ENCODE measurements at places on chromosomes 6 and 20.

DNA sequence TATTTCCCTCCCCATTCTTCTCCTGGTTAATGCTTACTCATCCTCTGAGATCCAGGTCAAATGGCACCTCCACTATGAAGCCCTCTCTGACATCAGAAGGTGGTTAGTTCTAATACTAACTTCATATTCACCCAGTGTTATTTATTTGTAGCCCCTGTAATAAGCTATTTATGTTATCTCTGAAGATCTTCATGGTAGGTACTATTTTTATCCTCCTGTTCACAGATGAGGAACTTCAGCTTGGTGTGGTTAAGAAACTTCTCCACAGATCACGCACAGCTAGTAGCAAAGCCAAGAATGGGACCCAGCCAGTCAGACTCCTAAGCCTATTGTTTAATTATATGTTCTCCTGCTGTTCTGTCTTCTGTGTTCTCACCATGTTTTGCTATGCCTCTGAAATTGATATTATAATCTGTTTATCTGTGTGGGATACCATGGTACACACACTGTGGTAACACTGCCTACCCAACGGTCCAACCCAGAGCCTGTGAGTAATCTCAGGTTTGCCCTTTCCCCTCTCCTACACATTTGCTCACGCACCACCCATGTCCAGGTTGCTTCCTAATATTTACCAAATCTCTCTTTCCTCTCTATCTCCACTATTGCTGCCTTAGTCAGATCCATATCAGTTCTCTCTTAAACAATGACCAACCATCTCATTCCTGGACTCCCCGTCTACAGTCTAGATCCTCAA lies 98.4 kb downstream of the IPCEF1 start:
- no peak for DNase-seq

DNA sequence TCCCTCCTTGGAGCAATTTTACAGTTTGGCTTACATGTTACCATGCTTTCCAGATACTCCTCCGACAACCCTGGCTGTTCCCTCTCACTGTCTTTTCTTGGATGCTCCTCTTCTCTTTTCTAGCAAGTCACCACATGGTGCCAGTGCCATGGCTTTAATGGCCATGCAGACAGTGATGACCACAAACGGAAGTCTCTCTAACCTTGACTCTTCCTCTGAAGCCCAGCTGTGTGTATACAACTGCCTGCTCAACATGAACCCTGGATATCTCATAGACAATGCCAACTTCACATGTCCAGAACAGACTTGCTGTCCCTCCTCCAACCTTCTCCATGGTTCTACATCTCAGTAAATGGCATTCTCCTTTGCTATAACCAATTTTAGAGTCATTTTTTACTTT lies 49.8 kb upstream of the NEDD9 start:
- no peak for DNase-seq

GRCh38 chr6:85126485-85127167 lies 323.3 kb upstream of the NT5E start:
- no peak for DNase-seq

- no peak for DNase-seq
These were observed 145.0 kb downstream of the PHACTR1 start for GRCh38 chr6:12861603-12862002.

DNA sequence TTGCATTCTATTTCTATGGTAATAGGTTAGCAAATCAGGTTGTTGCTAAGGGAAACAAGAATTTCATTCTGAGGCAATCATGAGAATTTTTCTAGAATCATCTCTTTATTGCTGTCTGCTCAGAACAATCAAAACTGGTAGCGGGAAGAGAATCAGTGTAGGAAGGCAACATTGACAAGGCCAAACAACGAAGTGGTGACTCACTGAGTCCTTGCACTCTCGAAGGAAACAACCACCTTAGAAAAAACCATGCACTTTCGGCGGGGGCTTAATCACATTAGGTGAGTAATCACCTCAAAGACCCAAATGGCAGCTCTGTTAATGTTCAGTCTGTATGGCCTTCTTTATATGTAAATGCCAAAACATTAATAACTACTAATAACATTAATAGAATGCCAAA lies 78.8 kb upstream of the MAP7 start:
- no peak for DNase-seq

DNA sequence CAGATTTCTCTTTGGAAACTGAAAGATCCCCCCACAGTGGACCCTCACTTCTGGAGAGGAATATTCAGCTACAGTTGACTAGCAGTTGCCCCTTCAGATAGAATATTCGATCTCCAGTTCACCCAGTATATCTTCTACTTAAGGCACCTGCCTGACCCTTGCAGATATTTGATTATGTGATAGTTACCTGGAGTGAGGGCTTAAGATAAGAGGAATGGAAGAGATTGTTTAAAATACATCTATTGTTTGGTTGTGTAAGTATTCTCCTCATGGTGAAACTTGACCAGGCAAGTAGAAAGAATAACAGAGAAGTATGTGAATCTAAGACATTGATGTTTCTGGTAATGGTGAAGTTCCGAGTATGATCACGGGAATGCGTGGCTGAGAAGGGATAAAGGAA lies 1.6 kb upstream of the ZCCHC3 start:
- DNase-seq, result no peak

- no peak for DNase-seq
These were observed 23.9 kb upstream of the APMAP start for GRCh38 chr20:25016471-25016870.

- DNase-seq, result peak; percentile 81
These were observed 69.4 kb downstream of the FYN start for GRCh38 chr6:111803804-111804203.

- no peak for DNase-seq
These were observed 67.2 kb downstream of the NCOA3 start for GRCh38 chr20:47568837-47569410.

DNA sequence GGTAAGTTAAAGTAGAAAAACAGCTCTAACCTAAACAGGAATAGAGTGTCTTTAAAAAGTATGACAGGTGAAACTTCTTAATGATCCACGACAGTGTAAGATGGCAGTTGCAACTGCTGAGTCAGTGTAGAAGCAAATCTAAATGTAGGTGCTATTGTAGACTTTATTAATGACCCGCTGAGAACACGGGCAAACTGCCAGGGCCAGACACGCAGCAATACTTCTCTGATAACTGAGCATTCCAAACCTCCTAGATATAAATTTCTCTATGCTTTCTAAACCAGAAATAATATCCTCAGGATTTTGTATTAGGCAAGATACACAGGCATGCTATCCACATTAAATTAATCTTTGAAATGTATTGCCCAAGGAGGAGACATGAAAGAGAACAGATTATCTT lies 1076.4 kb downstream of the HACE1 start:
- DNase-seq, result no peak

GRCh38 chr20:44884907-44885391 lies 556 bp upstream of the YWHAB start:
- DNase-seq, result no peak

DNA sequence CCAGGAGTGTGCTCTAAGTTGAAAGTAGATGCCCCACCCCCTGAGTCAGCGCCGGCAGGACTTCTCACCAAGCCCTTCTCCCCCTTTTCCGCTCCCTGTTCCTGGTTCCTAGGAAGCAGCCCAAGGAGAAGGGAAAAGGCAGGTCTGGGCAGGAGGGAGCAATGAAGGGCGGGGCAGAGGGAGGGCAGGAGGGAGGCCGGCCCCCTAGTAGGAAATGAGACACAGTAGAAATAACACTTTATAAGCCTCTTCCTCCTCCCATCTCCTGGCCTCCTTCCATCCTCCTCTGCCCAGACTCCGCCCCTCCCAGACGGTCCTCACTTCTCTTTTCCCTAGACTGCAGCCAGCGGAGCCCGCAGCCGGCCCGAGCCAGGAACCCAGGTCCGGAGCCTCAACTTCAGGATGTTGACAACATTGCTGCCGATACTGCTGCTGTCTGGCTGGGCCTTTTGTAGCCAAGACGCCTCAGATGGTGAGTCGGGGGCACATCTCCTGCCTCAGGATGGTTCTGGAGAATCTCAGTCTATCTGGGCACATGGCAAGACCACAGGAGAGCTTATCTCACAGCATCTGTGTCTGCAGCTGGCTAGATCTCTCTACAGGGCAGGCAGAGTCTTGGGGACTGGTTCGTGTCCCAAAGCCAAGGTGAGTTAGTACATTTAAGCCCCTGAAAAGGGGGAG lies at the start of gene PROCR:
PROCR (plus strand) TSS at position 320 of the 681 bp plus-strand sequence; CDS start at position 403, 83 bp downstream.
- peak; percentile 63 for DNase-seq

- no peak for DNase-seq
These were observed 18.7 kb upstream of the ZFP64 start for GRCh38 chr20:52210037-52210990.

GRCh38 chr20:22382742-22383141 lies 201.6 kb downstream of the FOXA2 start:
- DNase-seq, result no peak

GRCh38 chr6:15358579-15359327 lies 112.9 kb downstream of the JARID2 start:
- no peak for DNase-seq

GRCh38 chr6:12361042-12361765 lies 71.0 kb downstream of the EDN1 start:
- no peak for DNase-seq

DNA sequence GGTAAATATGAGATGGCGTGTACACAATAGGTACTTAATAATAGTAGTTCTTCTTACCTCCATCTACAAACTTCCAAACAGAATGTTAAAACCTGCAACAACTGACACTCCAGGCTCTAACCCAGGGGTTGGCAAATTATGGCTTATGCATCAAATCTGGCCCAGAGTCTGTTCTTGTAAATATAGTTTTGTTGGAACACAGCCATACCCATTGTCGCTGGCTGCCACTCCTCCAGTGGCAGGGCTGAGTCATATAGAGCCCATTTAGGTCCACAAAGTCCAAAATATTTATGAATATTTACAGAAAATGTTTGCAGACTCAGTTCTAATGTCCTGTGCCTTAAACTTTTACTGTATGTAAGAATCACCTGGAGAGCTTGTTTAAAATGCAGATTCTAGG lies 69.9 kb upstream of the BTBD3 start:
- DNase-seq, result no peak

DNA sequence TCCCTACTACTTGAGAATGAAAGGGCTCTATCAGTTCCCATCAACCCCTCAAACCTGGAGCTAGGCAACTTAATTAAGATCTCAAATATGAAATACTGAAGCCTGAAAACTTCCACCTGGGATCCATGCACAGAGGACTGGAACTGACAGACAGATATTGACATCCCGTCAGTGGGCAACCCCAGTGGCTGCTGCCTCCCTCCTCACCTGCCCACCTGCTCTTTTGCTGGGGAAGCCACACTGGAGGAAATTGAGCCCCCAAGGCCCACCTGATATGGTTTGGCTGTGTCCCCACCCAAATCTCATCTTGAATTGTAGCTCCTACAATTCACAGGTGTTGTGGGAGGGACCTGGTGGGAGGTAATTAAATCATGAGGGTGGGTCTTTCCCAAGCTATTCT lies 192.8 kb downstream of the LRFN2 start:
- no peak for DNase-seq

GRCh38 chr6:139981768-139982181 lies 607.3 kb upstream of the CITED2 start:
- no peak for DNase-seq

- no peak for DNase-seq
These were observed 36.6 kb downstream of the CITED2 start for GRCh38 chr6:139337830-139338229.

- no peak for DNase-seq
These were observed 28.3 kb downstream of the RIN2 start for GRCh38 chr20:19786311-19786710.

- no peak for DNase-seq
These were observed 110.0 kb downstream of the QRSL1 start for GRCh38 chr6:106739387-106739786.

DNA sequence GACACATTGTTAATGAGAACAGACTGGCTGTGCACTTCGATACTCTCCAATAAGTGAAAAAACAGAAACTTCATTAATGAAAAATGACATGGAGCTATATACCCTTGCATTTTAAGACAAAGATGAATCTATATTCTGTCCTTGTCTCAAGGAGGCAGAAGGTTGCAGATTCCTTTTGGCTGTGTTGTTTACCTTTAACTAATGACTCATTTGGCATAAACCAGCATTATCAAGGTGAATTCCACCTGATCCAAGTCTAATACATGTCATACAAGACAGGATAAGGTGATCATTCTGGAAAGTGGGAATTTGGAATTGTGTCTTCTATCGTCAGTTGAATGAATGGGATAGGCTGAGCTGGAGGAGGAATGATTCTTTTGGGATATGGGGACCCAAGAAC lies 192.9 kb downstream of the PLCB4 start:
- DNase-seq, result no peak

GRCh38 chr20:59598625-59599310 lies 5.6 kb upstream of the PHACTR3 start:
- DNase-seq, result no peak

GRCh38 chr6:142886431-142887170 lies 58.4 kb downstream of the HIVEP2 start:
- no peak for DNase-seq

- DNase-seq, result no peak
These were observed 476 bp downstream of the MEA1 start for GRCh38 chr6:43013097-43013842.

- no peak for DNase-seq
These were observed 20.2 kb upstream of the RREB1 start for GRCh38 chr6:7087491-7087979.

DNA sequence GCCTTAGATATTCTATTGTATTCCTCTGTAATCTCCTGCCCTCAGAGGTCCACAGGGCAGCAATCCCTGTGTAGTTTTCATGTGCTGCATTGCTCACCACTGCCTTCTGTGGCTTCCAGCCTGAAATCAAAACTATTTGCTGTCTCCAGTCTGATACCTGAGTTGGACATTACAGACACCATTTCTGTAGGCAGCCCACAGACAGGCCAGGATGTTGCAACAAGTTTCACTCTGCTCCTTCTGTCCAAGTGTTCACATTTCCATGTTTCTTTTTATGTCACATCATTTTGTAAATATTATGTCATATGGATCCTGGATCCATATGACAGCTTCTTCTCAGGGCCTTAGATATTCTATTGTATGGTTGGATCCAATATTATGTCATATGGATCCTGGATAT lies 21.7 kb downstream of the ECI2 start:
- DNase-seq, result no peak

DNA sequence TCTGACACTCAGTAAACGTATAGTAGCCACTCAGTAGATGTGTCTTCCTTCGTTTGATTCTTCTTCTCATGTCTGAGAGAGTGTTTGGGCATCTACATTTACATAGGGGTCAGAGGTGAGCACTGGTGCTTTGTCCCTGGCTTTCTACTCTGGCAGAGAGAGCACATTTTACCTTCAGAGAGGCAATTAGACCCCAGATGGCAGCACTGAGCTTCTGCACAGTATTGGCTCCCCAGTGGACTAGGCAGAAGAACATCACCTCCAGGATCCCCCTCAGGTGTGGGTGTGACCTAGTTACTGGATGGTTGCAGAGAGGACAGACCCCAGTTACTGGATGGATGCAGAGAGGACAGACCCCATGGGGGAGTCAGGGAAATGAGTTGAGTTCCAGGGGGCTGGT lies 327.2 kb downstream of the DHX35 start:
- DNase-seq, result no peak

GRCh38 chr20:63831993-63832686 lies 1.1 kb upstream of the ZBTB46 start:
- no peak for DNase-seq

DNA sequence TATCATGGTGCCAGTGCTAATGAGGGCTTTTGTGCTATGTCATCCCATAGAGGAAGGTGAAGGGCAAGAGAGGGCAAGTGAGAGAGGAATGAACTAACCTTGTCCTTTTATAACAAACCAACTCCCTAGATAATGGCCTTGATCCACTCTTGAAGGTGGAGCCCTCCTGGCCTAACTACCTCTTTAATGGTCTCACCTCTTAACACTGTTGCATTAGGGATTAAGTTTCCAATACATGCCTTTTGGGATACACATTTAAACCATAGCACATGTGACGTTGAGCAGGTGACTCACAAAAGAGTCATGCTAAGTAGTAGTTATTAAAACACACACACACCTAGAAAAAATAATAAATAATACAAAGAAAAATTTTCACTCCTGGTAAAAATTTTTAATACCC lies 36.9 kb downstream of the CCN2 start:
- no peak for DNase-seq

Measured in glomerular endothelial cell (primary cell).